NCI-H1092 (cell line): ENCODE measurements at places on chromosomes 6 and 20.

GRCh38 chr6:105431226-105431625 lies 28.3 kb upstream of the PREP start:
- no peak for DNase-seq

DNA sequence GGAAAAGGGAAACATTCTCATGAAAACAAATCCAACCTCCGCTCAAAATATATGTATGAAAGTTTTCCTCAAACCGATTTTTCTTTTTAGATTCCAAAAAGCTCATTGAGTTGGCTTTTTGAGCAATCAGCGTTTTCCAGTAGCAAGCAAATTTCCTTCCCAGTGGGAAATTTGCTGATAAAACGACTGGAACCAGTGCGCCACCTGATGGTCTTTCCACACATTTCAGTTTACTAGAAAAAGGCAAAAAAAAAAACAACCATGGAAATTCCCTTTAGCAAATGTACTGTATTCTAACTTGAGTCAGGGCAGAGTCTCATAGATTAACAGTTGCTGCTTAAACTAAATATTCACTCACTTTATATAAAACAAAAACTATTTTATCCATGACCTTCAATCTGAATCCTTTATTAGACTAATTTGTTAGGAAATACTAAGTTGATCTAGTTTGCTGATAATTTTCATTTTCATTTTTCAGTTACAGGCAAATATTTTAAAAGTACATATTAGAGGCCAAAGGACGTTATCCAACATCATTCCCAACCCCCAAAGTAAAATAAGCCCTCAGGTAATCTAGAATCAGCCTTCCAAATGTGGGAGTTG lies 271.5 kb downstream of the FOXA2 start:
- DNase-seq, result no peak

GRCh38 chr6:68087399-68088133 lies 547.5 kb upstream of the ADGRB3 start:
- no peak for DNase-seq

GRCh38 chr20:9458138-9458796 lies 56.1 kb upstream of the LAMP5 start:
- no peak for DNase-seq

- no peak for DNase-seq
These were observed 186.2 kb downstream of the ERMARD start for GRCh38 chr6:169937389-169938261.

GRCh38 chr6:7153789-7154188 lies 46.0 kb downstream of the RREB1 start:
- DNase-seq, result no peak

DNA sequence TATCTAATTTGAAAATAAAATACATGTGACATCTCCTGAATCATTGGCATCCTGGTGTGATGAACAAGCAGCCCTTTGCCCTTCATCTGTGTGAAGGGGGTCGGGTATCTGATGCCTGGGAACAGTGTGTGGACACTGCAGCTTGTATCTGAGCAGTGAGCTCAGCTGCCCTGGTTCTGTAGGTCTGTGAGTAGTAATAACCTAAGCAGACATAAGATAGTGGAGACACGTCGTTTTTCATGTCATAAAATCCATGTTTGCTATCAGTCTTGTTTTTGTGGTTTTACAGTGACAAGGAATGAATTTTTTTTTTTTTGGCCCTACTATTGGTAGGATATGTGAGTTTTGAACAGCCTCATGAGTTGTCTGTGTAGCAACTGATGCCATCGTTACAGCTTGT lies 133.0 kb downstream of the JARID2 start:
- no peak for DNase-seq
